Left lobe of liver (tissue), 2 donors: ENCODE measurements at places on chromosomes 5 and 9. TPM values are rescaled to one million over a fixed set of nuclear protein-coding genes. Genes with fewer than 3 reads are reported as not detected.

Gene PCDHB14
- total RNA-seq = 0.75 TPM

Gene UBE2QL1
- 0.38 TPM for total RNA-seq

GRCh38 chr9:99106044-99106375 is 1.1 kb downstream of the TGFBR1 start:
- DNase-seq = no peak

DNA sequence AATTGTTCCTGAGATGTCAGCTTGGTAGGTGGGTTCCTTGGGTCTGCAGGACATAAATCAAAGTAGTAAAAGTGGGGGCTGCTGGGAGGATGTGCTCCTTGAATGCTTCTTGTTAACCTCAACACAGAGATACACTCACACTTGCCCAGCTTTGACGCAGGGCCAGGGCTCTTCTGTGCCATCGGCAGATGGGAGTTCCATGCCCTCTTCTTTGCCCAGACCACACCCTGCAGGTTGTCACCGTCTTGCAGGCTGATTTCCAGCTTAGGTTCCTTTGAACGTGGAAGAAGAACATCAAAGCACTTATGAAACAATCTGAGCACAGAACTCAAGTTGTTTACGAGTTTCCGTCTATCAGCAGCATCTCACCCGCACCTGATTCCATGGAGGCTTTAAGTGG is 11.0 kb downstream of the DBH start:
- no peak for DNase-seq
